ENCODE measurements at places on chromosomes 12 and 14. TPM values are rescaled to one million over a fixed set of nuclear protein-coding genes. Genes with fewer than 3 reads are reported as not detected.

The PRH2 gene
- polyA plus RNA-seq = not detected

The HCAR1 gene
- polyA plus RNA-seq = not detected

The OR6C76 gene
- polyA plus RNA-seq = not detected

The RNASE7 gene
- polyA plus RNA-seq = 0.04 TPM

DNA sequence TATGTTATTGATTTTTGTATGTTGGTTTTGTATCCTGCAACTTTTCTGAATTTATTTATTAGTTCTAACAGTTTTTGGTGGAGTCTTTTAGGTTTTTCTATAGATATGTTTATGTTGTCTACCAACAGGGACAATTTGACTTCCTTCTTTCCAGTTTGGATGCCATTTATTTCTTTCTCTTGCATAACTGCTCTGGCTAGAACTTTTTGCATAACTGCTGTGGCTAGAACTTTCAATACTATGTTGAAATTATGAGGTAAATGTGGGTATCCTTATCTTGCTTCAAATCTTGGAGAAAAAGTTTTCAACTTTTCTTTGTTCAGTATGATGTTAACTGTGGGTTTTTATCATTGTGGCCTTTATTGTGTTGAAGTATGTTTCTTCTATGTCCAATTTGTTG, 39.9 kb upstream of the PLBD1 start:
- no peak overlapping the region for H3K27ac ChIP-seq
- H3K36me3 ChIP-seq = no peaks in the 10 kb centered on the region
- no peak for DNase-seq
- H3K4me1 ChIP-seq = peaks cover 11% of the 10 kb centered on the region
- no peaks in the 10 kb centered on the region for H3K27me3 ChIP-seq

- peak overlapping the region; percentile 80 for H3K4me3 ChIP-seq
- no peaks in the 10 kb centered on the region for H3K27me3 ChIP-seq
- no peaks in the 10 kb centered on the region for H3K36me3 ChIP-seq
- DNase-seq = no peak
Observed at GRCh38 chr12:30753751-30754382, 884 bp downstream of the CAPRIN2 start.

DNA sequence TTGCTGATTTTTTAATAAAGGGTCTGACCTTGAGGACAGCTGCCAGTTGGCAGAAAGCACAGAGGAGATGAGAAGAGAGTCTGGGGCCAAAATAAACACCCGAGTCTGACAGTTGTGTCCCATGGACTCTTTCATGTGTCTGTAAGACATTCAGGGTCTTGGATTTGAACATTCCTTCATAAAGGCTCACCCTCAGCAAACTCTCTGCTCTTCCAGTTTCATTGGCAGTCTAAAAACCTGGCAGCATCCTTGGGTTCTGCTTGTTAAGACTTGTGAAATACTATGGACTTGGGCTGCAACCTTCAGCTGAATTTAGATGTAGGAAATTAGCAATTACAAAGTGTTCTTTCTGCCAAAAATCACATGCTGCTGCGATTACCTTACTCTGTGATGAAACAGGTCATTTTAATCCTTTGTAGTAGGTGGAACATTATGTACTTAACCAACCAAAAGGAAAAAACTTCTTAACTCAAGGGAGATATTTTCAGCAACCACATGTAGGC, 32.0 kb upstream of the LMNTD1 start:
- H3K36me3 ChIP-seq = no peaks in the 10 kb centered on the region
- no peak overlapping the region for H3K4me3 ChIP-seq
- no peak for DNase-seq
- H3K4me1 ChIP-seq = peaks cover 5% of the 10 kb centered on the region

DNA sequence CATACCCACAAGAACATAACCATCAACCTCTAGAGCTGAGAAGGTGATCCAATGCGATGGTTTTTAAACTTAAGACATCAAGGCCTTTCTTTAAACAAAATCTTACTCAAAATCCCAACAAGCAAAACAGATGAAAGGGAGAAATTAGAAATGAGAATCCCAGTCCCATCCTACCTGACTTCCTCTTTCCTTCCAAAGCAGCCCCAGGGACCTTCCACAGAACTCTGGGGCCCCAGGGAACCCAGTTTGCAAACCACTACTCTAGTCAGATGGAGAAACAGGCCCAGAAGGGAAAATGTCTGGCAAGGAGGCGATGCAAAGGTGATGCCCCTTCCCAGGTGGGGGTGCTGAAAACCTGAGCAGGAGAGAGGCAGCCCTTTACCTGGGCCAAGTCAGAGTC, 29.0 kb upstream of the CMKLR1 start:
- no peaks in the 10 kb centered on the region for H3K27me3 ChIP-seq
- DNase-seq = no peak
- no peak overlapping the region for H3K4me3 ChIP-seq
- H3K4me1 ChIP-seq = no peaks in the 10 kb centered on the region
- H3K27ac ChIP-seq = no peak overlapping the region

DNA sequence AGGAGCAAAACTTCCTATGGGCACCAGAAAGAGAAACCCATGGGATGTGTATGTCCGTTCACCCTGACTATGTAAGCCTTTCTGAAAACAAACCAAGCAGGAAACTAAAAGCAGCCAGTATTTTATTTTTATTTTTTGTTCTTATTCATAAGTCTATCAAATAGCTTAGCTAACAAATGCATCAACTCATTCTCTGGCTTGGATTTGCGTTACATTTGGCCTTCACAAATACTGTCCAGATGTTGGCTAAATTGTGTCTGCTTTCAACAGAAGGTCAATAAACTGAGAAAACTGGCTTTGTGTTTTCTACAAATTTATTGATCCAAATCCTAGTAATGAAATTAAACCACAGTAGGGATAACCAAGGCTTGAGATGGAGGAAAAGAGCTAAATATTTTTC, 379.0 kb downstream of the NOVA1 start:
- no peak overlapping the region for H3K4me3 ChIP-seq
- DNase-seq = no peak
- H3K27me3 ChIP-seq = no peaks in the 10 kb centered on the region
- H3K36me3 ChIP-seq = no peaks in the 10 kb centered on the region
- H3K27ac ChIP-seq = no peak overlapping the region
- H3K4me1 ChIP-seq = no peaks in the 10 kb centered on the region

- no peaks in the 10 kb centered on the region for H3K4me1 ChIP-seq
- no peak overlapping the region for H3K4me3 ChIP-seq
- H3K27me3 ChIP-seq = no peaks in the 10 kb centered on the region
- no peaks in the 10 kb centered on the region for H3K36me3 ChIP-seq
- no peak overlapping the region for H3K27ac ChIP-seq
- no peak for DNase-seq
Observed at GRCh38 chr14:75220156-75220555, 43.7 kb upstream of the TMED10 start.

DNA sequence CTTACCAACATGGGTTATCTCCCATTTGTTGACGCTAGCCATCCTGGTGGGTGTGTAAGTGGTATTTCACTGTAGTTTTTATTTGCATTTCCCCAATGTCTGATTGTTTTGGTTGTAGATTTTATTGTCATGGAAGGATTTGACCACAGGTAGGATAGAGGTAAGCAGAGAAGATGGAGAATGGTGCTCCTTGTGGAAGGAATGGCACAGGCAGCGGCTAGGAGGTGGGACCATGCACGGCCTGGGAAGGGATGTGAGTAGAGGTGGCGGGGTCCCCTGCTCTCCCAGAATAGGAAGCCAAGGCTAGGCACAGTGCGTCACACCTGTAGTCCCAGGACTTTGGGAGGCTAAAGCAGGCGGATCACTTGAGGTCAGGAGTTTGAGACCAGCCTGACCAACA, 41.4 kb downstream of the PHETA1 start:
- no peaks in the 10 kb centered on the region for H3K36me3 ChIP-seq
- no peak overlapping the region for H3K27ac ChIP-seq
- H3K4me3 ChIP-seq = no peak overlapping the region

DNA sequence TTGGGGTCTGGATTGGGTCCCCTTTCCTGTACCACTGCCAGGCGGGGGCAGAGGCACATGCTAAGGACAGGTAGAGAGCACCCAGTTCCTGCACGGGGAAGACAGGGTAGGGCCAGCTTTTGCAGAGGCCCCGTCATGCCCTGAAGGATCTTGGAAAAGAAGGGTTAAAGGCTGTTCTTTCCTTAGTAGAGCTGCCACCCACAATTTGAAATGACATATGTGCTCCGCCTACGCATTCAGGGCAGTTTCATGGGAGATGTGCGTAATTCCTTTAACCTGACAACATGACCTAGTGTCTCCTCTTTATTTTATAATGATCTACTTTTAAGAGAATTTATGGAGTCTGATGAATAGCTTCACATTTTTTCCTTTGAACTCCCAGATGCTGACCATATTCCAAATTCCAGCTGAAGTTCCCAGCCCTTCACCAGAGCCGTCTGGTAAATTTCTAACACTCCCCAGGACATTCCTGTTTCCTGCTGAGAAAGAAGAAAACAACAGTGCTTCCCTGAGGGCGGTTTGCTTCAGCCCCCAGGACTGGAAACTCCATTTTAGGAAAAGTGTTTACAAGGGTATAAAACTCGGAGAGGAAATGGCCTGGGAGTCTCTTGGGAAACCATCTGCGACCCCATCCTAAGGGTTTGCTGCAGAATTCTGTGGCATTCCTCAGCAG, 58.9 kb upstream of the PLEKHG3 start:
- no peaks in the 10 kb centered on the region for H3K36me3 ChIP-seq
- no peak for DNase-seq
- H3K4me1 ChIP-seq = peaks cover 7% of the 10 kb centered on the region
- peak overlapping the region; percentile 73 for H3K27ac ChIP-seq

GRCh38 chr12:49824895-49825294, 3.3 kb downstream of the NCKAP5L start:
- H3K27me3 ChIP-seq = no peaks in the 10 kb centered on the region
- no peaks in the 10 kb centered on the region for H3K36me3 ChIP-seq
- H3K4me3 ChIP-seq = no peak overlapping the region

DNA sequence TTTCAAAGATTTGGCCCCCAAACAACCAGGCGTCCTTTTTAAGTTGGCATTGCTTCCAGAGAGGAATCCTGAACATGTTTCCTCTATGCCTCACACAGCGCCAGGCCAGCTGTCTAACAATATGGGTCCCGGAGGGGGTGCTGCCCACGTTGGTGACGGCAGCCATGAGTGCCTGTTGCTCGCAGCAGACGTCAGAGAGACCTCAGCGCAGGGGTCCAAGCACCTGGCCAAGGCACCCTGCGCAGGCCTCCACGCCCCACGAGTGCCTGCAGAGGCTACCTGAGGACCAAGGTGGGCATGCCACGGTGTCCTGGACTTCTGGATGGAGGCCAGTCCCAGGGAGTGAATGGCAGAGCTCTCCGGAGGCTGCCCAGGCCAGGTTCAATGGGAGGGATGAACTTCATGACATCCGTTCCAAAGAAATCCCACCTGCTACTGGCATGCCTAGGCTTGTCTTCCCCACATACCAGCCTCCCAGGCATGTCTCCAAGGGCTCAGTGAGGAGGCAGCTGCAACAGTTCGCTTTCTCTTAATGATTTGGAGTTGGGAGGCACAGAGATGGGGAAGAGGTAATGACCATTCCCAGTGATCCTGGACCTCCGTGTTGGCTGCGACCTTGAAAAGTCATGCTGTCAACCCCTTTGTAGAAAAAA, 11.6 kb upstream of the FOXN3 start:
- H3K36me3 ChIP-seq = no peaks in the 10 kb centered on the region
- H3K27ac ChIP-seq = peak overlapping the region; percentile 63
- H3K4me1 ChIP-seq = peaks cover 37% of the 10 kb centered on the region
- no peak for DNase-seq
- no peaks in the 10 kb centered on the region for H3K27me3 ChIP-seq
- H3K4me3 ChIP-seq = peak overlapping the region; percentile 8

- H3K4me3 ChIP-seq = no peak overlapping the region
- H3K27me3 ChIP-seq = no peaks in the 10 kb centered on the region
- no peak overlapping the region for H3K27ac ChIP-seq
- H3K36me3 ChIP-seq = no peaks in the 10 kb centered on the region
- no peaks in the 10 kb centered on the region for H3K4me1 ChIP-seq
- DNase-seq = no peak
Observed at GRCh38 chr14:50434528-50434927, 37.8 kb upstream of the CDKL1 start.

DNA sequence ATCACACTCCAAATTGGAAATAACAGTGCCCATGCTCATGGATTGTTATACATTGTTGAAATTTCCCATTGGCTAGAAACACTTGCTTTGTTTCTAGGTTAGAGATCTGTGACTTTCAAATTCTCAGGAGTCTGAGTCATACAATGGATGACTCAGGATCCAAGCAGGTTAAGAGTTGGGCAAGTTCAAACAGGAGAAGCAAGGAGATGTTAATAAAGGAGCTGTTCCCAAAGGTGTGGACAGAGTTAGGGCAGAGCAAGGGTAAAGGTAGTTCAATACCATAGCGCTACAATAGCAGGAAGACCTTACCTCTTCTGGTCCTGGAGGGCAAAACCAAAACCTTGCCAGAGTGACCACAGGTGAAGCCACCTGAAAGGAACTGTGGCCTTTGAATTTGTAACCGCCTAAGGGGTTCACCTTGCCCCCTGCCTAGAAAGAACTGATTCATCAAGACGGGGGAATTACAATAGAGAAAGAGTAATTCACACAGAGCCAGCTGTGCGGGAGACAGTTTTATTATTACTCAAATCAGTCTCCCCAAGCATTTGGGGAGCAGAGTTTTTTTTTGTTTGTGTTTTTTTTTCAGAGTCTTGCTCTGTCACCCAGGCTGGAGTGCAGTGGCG, 4.2 kb upstream of the AMN1 start:
- no peaks in the 10 kb centered on the region for H3K27me3 ChIP-seq
- H3K4me3 ChIP-seq = no peak overlapping the region
- H3K27ac ChIP-seq = peak overlapping the region; percentile 86
- H3K4me1 ChIP-seq = peaks cover 36% of the 10 kb centered on the region
- no peak for DNase-seq
- no peaks in the 10 kb centered on the region for H3K36me3 ChIP-seq

All from heart left ventricle (tissue), 16 donors.